ENCODE measurements at places on chromosomes 13 and 19. TPM values are rescaled to one million over a fixed set of nuclear protein-coding genes. Genes with fewer than 3 reads are reported as not detected.

LPAR2 gene
- total RNA-seq = 0.86 TPM

ZNF480 gene
- total RNA-seq = 9.6 TPM

IQCN gene
- 0.04 TPM for total RNA-seq

ZNF681 gene
- total RNA-seq = not detected

DNA sequence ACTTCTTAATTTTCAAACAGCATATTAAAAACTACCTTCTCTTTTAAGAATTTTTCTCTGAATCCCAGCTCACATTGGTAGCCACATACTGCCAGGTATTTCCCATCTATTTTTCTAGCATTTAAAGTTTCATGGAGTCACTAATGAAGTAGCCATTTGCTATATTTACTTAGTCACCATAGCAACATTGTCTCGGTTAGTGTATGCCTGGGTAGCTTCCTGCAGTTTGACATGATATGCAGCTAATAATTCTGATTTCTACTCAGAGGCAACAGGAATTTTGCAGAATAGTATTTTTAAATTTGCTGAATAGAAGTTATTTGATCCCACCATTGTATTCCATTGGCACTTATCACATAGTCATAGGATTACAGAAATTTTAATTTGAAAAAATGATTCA is 30.9 kb upstream of the KCTD4 start:
- DNase-seq = no peak

- DNase-seq = no peak
Measured at GRCh38 chr13:23386533-23386932, 47.0 kb downstream of the SACS start.

DNA sequence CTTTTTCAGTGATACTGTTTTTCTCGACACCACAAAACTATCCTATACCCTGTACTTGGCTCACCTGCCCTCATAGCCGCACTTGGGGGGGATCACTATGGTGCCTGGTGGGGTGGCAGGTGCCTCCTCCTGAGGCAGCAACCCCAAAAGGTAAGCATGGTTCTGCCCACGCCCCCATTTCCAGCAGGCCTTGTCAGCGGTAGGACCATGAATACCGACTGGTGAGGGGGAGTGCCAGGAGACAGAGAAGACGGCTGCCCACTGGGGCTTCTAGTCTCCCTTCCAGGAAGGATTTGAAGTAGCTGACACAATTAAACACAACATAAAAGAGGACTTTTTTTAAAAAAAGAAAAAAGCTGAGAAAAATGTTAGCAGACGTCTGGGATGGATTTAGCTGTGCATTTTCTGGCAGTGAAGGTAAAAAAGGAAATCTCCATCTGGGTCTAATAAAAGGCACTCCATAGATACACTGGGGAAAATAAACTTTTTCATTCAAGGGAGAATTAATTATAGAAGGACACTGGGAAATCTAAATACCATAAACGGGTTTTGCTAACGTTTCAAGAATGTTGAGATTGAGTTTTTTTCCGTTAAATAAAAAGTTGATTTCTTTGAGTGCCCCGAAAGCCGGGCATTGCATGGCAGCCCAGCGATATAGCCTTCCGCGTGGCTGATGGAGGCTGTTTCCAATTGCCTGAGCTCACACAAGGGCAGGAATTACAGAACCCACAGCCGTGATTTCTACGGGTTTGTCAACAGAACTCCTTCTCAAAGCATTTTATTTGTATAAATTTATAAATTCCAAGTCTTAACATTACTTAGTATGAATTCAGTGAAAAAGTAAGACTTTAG is 45.1 kb downstream of the ATP11A start:
- no peak for DNase-seq

Measured in HepG2 (cell line).